NCI-H774 (cell line): ENCODE measurements at places on chromosomes 5 and 9.

- no peak for DNase-seq
Observed at GRCh38 chr5:146176805-146177204, 5.6 kb downstream of the LARS1 start.

GRCh38 chr5:38297830-38298608, 39.7 kb downstream of the EGFLAM start:
- DNase-seq: no peak

DNA sequence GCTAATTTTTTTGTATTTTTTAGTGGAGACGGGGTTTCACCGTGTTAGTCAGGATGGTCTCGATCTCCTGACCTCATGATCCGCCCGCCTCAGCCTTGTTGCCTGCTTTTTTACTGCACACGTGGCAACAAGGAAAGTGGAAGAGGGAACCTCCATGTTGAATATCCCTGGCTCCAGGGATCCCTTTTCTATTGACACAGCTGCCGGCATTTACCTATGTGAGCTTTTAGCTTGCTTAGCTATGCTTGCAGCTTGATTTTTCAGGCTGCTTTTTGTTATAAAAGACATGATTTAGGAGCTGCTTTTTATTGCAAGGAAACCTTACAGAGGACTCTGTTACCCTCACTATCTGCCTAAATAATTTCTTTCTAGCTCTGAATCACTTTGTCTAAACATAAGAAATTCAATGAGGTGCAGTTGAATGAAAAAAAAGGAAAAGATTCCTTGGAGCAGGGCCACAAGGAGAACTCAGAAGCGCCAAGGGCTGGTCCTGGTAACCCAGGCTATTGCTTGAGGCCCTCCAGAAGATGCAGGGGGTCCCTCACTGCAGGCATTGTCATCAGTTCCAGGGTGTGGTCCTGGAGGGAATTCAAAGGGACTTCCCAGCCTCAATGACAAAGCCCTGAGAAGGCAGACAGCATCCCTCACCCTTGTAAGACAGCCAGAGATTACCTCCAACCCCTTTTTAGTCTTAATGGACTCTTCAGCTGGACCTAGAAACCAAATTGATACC, 89.9 kb downstream of the SYK start:
- peak; percentile 79 for DNase-seq

GRCh38 chr9:70510157-70510770, 95.8 kb upstream of the KLF9 start:
- no peak for DNase-seq

DNA sequence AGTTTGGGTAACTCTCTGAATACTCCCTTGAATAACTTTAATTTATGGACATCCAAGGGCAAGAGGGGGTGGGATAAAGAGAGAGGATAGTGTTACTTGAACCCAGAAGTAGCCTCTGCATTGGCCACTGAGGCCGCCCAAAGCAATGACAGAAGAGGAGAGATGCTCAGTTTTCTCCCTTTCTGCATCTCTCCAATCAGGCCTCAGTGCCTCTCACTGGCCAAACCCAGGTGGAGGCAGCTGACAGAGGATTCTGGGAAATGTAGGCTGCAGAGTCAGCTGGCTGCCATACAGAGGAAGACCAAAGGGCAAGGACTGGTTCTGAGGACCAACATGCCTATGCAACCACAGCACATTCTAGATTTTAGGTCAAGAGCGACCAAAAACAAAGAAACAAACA, 719.4 kb downstream of the MAT2B start:
- no peak for DNase-seq

DNA sequence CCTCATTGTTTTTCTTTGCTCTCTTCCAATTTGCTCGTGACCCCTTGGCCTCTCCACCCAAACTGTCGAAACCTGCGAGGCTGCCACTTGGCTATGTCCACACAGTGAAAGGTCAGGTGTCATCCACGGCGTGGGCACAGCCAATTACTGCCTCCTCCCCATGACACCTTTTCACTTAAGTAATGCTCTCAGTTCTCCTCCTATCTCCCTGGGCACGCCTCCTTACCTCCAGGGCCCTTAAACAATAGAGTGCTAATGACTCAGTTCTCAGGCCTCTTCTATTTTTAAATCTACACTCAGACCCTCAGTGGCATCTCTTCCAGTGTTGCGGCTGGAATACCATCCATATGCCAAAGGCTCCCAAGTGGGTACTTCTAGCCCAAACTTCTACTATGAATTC, 256.8 kb downstream of the ROR2 start:
- no peak for DNase-seq

DNA sequence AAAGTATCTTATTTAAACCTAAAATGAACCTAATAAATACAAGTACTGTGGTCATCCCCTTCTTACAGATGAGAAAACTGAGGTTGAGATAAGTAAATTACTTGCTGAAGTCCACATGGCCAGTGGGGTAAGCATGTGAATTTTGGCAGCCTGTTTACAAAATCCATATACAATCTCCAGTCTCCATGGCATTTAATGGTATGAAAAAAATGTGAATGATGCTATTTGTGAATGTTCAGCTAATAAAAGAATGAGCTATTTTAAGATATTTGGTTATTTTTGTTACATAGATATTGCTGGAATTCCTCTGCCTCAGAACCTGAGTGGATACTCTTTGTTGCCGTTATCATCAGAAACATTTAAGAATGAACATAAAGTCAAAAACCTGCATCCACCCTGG, 19.3 kb upstream of the GPR150 start:
- DNase-seq: no peak

- DNase-seq: no peak
Observed at GRCh38 chr9:26157411-26157810, 479.2 kb upstream of the TUSC1 start.

DNA sequence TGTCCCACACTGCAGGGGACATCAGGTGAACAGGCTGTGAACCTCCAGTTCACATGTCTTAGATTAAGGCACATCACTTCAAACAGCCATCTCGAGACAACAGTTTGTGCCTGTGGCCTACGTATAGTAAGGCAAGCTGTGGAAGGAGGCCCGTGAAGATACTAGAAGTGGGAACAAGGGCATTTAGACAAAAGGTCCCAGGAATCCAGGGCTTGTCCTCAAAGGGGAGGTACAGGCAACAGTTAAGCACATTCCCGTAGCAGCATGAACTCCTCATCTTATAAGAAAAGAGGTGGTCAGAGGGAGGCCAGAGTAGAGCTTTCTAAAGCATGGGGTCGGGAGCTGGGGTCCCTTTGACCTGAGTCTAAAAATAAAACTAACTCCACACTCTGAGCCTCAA, 122.5 kb upstream of the TRPM3 start:
- DNase-seq: no peak

GRCh38 chr5:54009357-54009756, 301.0 kb downstream of the ARL15 start:
- DNase-seq: no peak

GRCh38 chr5:137344723-137345322, 154.3 kb downstream of the SPOCK1 start:
- DNase-seq: peak; percentile 37

DNA sequence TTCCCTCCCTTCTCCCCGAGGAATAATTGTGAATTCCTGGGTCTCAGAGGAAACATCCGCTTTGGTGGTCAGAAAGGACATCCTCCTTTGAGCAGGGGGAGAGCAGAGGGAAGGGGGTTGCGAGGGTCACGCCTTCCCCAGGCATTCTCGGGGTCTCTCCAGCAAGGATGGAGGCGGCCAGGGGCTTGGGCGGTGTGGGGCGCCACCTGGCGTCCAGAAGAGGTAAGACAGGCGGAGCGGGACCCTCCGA, 129.1 kb downstream of the KCNIP1 start:
- no peak for DNase-seq

DNA sequence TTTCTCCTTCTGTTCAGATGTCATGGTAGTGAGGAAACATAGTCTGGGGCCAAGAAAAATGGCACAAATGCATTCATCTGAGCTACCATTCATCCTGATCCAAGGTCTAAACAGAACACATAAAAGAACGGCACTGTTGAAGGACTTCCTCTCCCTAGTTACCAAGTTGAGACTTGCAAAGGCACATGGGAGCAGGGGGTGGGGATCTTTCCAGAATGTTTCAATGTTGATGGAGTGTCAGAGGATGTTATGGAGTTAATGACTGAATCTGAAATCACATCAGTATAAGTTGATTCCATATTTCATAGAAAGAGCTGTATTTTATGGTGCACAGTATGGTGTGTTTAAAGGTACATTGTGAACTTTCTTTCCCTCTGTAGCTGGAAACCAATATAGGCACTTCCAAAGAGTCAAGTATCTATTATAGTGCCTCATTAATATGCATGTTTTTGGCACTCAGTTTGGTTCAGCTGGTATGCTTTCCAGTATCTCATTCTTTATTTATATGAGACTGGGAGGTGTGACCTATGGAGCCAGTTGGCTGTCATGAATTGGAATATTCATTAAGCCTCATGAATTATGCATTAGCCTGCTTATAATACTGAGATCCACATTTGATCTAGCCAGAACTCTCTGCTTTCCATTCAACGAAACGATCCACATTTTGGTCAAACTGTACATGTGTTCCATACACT, 603.0 kb downstream of the NR2F1-AS1 start:
- DNase-seq: no peak

DNA sequence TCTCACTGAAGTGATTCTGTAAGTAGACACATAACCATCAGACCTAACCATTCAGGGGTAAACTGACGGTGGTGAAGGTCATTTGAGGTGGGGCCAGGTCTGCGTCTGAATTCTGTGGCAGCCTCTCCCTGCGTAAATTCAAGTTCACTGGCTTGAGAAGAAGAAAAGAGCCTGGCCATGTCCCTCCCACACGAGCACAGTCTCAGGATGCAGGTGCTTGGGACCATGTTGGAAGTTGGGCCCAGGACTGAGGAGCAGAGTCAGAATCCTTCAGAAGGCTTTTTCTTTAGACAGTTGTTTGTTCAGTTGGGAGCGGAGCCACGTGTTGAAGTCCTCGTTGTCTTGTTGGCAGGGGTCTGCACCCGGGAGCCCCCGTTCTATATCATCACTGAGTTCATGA, 24.1 kb downstream of the QRFP start:
- no peak for DNase-seq

GRCh38 chr9:71703172-71703872, 65.0 kb downstream of the CEMIP2 start:
- no peak for DNase-seq

GRCh38 chr5:151745071-151745705, 13.2 kb downstream of the ATOX1 start:
- DNase-seq: no peak

DNA sequence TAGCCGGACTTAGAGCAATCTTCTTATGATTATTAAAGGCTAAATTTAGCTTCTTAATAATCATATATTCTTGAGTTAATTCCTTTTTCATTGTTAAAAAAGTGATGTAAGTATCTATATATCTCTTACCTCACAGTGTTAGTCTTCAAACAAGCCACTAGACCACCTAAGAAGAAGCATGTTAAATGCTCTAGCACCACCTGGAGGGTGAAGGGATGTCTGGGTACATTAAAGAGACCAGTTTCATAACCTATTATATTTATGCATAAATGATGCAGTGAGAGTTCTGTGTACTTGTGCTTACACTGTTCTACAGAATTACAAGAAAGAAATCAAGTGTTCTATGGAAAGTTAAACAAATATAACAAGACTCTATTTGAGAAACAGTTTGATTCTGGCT, 55.9 kb upstream of the SLCO6A1 start:
- no peak for DNase-seq

- DNase-seq: no peak
Observed at GRCh38 chr5:162603443-162604070, 536.0 kb downstream of the GABRG2 start.

DNA sequence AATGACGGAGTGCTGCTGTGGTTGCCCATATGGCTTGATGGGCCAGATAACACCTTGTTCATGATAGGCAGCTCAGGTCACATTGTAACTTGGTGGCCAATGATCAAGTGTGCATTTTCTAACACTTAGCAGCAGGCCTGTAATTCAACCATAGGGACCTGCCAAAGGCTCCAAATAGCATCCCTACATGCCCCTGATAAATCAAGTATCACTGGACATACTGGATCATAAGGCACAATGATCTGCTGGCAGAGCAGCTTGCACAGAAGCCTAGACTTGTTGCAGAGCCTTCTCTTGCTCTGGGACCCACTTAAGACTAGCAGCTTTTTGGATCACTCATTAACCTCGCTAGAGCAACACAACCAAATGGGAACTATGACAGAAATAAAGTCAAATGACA, 46.0 kb upstream of the ISOC1 start:
- no peak for DNase-seq

GRCh38 chr5:98936948-98937715, 8.3 kb upstream of the CHD1 start:
- DNase-seq: no peak

DNA sequence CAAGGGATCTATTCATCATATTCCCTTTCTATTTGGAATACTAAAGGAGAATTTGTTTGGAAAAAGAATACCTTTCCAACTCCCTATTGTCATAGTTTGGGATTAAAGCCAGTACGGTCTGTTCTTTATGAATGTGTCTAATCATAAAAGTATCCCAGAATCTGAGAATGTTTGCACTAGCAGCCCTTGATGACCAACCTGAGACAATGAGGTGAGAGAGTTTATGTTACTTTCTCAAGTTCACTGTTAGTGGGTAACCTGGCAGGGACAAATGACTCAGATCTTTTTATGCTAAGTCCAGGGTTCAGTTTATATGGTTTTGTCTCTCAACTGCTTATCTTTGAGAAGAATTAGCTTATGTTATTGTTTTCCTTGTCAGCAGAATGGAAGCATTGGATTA, 25.3 kb upstream of the TLR4 start:
- no peak for DNase-seq

DNA sequence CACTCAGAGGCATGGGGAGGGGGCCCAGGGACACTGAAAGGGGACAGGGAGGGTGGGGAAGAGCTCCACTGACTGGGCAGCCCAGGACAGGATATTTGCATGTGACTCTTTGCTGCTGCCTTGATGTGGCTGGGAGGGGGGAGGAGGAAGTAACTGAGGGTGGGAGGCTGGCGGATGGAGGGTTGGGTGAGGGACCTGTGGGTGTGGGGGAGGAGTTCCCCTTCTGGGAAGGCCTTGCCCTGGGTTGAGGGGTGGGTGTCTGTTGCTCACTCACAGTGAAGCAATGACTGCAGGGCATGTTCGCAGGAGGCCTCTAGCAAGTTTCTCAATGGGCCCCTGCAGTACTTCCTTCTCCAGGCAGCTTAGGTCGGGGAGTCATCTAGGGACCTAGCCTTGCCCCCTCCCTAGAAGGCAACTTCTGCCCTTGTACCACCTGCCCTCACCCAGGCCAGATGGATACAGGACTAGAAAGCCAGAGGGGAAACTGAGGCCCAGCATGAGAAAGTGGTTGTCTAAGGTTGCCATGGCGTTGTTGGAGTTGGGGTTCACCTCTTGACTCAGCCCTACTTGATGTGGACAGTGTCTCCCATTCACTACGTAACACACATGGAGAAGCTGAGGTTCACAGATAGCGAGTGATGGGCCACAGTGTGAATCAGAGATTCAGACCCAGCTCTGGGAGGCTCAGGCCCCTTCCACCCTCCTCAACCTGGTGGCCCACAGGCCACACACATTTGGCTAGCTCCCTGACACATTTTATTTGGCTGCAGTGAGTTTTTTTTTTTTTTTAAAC, 3.0 kb downstream of the GRK6 start:
- DNase-seq: no peak

DNA sequence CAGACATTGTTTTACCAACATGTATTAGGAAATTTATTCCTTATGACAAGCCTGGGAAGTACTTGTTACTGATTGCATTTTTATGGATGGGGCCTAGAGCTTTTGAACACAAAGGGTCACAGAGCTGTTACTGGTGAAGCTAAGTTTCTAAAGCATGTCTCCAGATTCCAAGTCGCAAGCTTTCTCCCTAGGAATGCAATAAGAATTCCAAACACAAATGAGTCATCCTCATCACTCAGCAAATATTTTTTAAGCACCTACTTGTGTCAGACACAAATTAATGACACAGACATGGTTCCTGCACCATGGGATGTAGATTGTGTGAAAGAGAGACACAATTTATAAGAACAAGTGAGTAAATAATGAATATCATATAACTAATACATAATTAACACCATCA, 11.0 kb upstream of the SH3RF2 start:
- DNase-seq: no peak
